ENCODE measurements at places on chromosomes 11 and 22. TPM values are rescaled to one million over a fixed set of nuclear protein-coding genes. Genes with fewer than 3 reads are reported as not detected.
A peak's percentile ranks its signal among the peaks of the same experiment; 100 is the strongest.

DNA sequence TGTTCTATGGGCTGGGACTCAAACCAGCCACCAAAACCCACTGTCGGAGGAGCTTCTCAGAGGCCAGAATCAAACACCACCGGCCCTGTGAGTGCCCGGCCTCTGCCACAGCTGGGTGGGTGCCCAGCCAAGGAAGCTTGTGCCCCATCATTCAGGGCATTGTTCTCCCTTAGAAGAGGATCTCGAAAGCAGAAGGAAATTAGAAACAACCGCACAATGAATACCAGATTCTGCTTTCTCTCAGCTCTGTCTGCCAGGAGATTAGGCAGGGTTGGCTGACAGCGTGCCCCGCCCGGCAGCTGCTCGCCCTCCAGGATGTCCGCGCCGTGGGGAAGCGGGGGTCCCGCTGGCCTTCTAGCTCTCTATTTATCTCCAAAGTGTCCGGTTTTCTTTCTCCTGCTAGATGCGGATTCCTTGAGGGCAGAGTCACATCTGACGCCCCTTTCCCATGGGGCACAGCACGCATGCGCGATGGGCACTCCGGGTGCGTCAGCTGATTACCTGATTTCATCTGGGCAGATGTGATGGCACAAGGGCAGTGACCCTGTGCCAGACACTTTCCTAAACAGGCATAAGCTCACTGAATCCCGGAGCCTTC, 25.5 kb downstream of the SCGB1A1 start:
- H3K27me3 ChIP-seq: no peaks in the 10 kb centered on the region
- H3K4me3 ChIP-seq: peak overlapping the region; percentile 17
- peak overlapping the region; percentile 88 for H3K27ac ChIP-seq
- no peaks in the 10 kb centered on the region for H3K36me3 ChIP-seq
- peaks cover 26% of the 10 kb centered on the region for H3K4me1 ChIP-seq

DNA sequence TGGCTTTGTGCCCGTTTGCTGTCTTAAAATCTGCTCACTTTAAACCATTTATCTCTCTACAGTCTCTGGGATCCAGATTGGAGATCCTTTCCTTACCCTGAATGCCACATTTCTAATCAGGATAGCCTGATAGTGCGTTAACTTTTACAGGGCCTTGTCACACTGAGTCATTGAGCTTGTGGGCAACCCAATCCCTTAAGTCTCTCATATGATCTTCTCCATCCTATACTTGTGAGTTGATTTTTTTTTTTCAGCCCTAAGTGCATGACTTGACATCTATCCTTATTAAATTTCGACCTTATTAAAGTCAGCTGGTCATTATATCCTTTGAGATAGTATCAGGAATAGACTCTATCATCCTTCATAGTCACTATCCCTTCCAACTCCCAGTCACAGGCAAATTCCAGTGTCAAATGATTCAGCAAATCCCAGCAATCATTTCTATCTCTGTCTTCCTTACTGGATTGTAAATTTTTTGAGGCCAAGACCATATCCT, 57.7 kb downstream of the TEAD1 start:
- no peak overlapping the region for H3K27ac ChIP-seq
- no peak overlapping the region for H3K4me3 ChIP-seq
- H3K27me3 ChIP-seq: no peaks in the 10 kb centered on the region
- DNase-seq: no peak
- H3K4me1 ChIP-seq: peaks cover 9% of the 10 kb centered on the region

DNA sequence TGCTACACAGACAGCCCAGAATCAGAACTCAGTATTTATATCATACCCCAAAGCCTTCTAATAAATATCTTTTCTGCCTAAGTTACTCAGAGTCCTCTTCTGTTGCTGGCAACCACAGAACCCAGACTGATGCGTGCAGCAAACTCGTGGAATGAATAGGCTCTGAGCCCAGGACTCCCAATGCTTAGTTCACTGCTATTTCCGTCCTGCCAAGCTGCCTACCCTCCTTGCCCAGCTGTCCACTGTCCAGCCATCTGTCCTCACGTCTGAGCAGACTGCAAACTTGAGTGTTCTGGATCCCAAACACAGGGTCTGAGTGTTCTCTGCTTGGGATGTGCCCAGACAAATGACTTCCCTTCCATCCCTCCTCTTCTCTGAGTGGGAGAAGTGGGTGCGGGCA, 19.4 kb downstream of the PTPN5 start:
- DNase-seq: no peak
- no peaks in the 10 kb centered on the region for H3K4me1 ChIP-seq
- no peaks in the 10 kb centered on the region for H3K36me3 ChIP-seq

DNA sequence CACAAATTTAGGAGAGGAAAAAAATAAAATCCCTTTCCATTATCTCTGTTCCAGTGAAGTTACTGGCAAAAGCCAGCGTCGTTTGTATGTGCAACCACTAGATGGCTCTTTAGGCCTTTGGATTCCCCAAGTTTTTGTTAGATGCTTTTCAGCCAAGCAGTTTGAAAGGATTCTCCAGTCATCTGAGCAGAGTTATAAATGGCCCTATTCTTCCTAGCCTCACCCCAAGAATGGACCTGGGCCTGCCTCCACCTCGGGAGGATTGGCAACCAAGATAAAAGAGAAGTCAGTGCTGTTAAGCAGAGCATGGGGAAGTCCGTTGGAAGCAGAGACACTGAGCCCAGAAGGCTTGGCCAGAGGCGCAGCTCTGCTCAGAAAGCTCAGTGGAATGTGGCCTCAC, 15.4 kb downstream of the FAM181B start:
- no peaks in the 10 kb centered on the region for H3K36me3 ChIP-seq
- peaks cover 1% of the 10 kb centered on the region for H3K4me1 ChIP-seq
- H3K27me3 ChIP-seq: no peaks in the 10 kb centered on the region
- H3K27ac ChIP-seq: no peak overlapping the region

GRCh38 chr11:16603245-16603644, 135.2 kb upstream of the C11orf58 start:
- no peaks in the 10 kb centered on the region for H3K27me3 ChIP-seq
- H3K4me1 ChIP-seq: peaks cover 3% of the 10 kb centered on the region
- H3K36me3 ChIP-seq: no peaks in the 10 kb centered on the region
- no peak for DNase-seq
- H3K4me3 ChIP-seq: no peak overlapping the region

DNA sequence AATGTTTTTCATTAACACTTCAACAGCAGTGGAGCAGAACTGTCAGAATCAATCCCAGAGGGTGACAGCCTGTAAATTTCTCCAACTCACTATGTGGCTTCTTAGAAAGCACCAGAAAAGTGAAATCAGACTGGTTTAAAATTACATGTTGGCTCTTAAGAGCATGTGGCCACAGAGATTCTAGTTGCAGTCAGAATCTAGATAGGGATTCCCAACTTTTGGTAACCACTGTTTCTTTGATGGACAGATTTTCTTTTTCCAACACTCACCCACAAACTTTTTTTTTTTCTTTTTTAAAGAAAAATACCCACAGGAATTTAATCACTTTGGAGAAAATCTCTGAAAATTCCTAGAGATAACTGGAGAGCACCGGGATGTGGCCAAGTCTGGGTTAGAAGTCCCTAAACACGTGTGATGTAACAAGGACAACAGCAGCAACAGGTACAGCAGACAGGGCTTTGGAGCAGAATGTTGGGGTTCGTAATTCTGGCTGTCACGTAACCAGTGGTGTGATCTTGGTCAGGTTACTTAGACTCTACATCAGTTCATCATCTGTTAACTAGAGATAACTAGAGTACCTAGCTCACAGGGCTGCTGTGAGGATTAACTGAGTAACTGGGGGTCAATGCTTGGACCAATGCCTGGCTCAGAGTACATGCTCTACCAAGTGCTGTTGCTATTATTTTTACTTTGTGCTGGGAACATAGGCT, 100.1 kb downstream of the NAT10 start:
- H3K4me3 ChIP-seq: no peak overlapping the region
- no peaks in the 10 kb centered on the region for H3K36me3 ChIP-seq
- H3K4me1 ChIP-seq: peaks cover 9% of the 10 kb centered on the region
- H3K27ac ChIP-seq: no peak overlapping the region

DNA sequence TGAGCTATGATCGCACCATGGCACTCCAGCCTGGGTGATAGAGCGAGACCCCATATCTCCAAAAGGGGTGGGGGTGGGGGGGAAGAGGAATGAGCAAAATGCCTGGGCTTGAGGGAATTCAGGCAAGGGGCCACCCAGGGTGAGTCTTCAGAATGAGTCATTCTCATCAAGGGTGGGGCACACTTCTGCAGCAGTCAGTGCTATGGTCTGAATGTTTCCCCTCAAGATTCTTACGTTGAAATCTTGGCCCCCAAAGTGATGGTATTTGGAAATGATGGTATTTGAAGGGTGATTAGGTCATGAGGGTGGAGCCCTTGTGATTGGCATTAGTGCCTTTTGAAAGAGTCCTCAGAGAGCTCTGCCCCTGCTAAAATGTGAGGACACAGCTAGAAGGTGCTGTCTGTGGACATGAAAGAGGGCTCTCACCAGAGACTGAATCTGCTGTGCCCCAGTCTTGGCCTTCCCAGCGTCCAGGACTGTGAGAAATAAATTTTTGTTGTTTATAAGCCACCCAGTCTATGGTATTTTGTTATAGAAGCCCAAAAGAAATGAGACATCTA, 86.4 kb upstream of the THY1 start:
- no peaks in the 10 kb centered on the region for H3K36me3 ChIP-seq
- H3K27me3 ChIP-seq: no peaks in the 10 kb centered on the region
- peaks cover 3% of the 10 kb centered on the region for H3K4me1 ChIP-seq
- DNase-seq: no peak
- H3K4me3 ChIP-seq: no peak overlapping the region

DNA sequence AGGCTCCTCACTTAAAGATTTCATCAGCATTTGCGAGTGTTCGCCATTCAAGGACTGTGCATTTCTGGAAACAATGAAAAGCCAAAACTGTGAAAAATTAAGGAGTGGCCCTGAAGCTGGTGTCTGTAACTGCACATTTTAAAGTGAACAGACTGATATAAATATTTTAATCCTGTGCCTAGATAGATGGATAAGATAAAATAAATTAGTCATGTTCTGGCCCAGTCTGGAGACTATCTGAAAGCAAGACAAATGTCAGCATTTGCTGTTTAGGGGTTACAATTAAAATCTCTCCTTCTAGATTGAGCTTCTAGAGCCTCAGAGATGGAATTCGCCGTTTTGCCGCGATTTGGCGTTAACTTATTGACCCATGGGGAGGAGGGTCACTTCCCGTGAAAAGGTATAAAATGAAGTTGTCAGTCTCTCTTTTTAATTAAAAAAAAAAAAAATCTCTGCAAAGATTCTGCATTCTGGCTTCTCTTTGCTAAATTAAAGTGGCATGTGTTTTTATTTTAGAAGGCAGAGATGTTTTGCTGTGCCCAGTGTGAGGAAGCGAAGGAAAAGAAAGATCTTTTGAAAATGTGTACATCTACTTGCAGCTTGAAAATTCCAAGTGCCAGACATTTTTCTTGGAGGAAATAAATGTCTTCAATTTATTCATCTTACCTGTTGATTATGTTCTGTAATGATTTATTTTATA, 79.7 kb upstream of the WNT7B start:
- peak overlapping the region; percentile 87 for H3K4me3 ChIP-seq
- H3K27ac ChIP-seq: peak overlapping the region; percentile 100
- no peaks in the 10 kb centered on the region for H3K27me3 ChIP-seq
- DNase-seq: peak; percentile 24
- peaks cover 37% of the 10 kb centered on the region for H3K4me1 ChIP-seq
- H3K36me3 ChIP-seq: no peaks in the 10 kb centered on the region

DNA sequence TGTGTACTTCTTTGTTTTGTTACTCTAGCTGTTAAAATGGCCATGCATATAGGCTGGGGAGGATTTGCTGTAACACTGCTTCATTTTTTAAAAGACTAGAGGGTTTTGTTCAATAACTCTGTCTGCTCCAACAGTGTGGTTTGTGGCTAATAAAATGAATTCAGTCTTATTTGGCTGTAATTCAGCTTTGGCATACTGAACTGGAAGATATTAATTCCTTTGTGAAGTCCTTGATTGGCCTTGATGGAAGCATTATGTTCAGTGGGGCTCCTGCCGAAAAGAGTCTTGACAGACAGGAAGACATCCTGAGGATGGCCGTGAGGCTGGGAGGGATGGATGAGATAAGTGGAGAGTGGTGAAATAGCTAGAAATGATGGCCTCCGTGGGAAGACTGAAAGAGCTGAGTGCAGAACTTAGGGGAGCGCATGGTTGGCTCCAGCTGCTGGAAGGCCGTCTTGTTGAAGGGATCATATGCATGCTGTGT, 44.8 kb upstream of the MYO18B start:
- no peak overlapping the region for H3K4me3 ChIP-seq
- H3K27me3 ChIP-seq: no peaks in the 10 kb centered on the region
- H3K36me3 ChIP-seq: no peaks in the 10 kb centered on the region
- no peak overlapping the region for H3K27ac ChIP-seq

- H3K27me3 ChIP-seq: no peaks in the 10 kb centered on the region
- no peak overlapping the region for H3K27ac ChIP-seq
- no peak overlapping the region for H3K4me3 ChIP-seq
- no peaks in the 10 kb centered on the region for H3K4me1 ChIP-seq
- no peak for DNase-seq
- no peaks in the 10 kb centered on the region for H3K36me3 ChIP-seq
Observed at GRCh38 chr11:125418396-125418795, 77.7 kb downstream of the FEZ1 start.

GRCh38 chr11:113553235-113553634, 78.0 kb upstream of the DRD2 start:
- no peak for DNase-seq
- H3K36me3 ChIP-seq: no peaks in the 10 kb centered on the region
- no peaks in the 10 kb centered on the region for H3K27me3 ChIP-seq
- H3K4me3 ChIP-seq: no peak overlapping the region

DNA sequence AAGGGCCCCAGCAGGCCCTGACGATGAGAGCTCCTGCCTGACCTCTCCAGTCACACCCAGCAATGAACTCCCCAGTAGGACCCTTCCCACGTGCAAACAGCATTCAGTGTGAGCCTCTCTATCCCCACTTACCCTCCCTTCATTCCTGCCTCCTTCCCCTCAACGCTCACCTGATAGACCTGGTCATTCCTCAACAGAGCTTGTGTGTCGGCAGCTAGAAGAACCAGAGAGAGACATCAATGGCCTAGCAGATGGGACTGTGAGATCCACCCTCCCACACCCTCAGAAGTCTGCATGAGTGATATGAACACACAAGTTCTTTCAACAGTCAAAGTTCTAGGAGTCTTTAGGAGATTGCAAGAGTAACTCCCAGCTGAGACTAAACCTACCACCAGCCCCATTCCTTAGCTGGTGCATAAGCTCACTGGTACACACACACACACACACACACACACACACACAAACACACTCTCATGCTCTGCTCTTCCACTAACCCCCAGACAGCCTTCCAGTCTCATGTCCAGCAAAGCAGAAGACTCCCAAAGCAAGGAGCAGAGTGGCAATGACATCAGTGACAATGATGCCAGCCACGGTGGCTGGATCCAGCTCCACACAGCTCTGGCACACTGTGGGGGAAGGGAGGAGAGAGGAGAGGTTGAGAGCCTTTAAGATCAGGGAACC, 3.1 kb downstream of the CD3D start:
- no peaks in the 10 kb centered on the region for H3K27me3 ChIP-seq
- no peak overlapping the region for H3K27ac ChIP-seq
- DNase-seq: no peak
- no peaks in the 10 kb centered on the region for H3K4me1 ChIP-seq

- no peak for DNase-seq
- H3K27me3 ChIP-seq: no peaks in the 10 kb centered on the region
- no peak overlapping the region for H3K4me3 ChIP-seq
- no peaks in the 10 kb centered on the region for H3K36me3 ChIP-seq
- H3K4me1 ChIP-seq: no peaks in the 10 kb centered on the region
- no peak overlapping the region for H3K27ac ChIP-seq
Observed at GRCh38 chr11:69233744-69234570, 60.0 kb upstream of the MYEOV start.

GRCh38 chr22:19811811-19812771, 42.6 kb downstream of the GNB1L start:
- H3K36me3 ChIP-seq: no peaks in the 10 kb centered on the region
- H3K4me3 ChIP-seq: no peak overlapping the region
- H3K27me3 ChIP-seq: no peaks in the 10 kb centered on the region
- DNase-seq: peak; percentile 18
- H3K4me1 ChIP-seq: peaks cover 8% of the 10 kb centered on the region

Gene MMP12
- not detected for total RNA-seq

Gene MMP3
- 0.37 TPM for total RNA-seq

Gene CSNK2A3
- 0.47 TPM for total RNA-seq

Gene GRM5
- total RNA-seq: not detected

Gene TRIM49
- total RNA-seq: not detected

All from ovary (tissue), 10 donors.